Trophoblast cell (in vitro differentiated cells and primary cell): ENCODE measurements at places on chromosomes 7 and 10.
A peak's percentile ranks its signal among the peaks of the same experiment; 100 is the strongest.

DNA sequence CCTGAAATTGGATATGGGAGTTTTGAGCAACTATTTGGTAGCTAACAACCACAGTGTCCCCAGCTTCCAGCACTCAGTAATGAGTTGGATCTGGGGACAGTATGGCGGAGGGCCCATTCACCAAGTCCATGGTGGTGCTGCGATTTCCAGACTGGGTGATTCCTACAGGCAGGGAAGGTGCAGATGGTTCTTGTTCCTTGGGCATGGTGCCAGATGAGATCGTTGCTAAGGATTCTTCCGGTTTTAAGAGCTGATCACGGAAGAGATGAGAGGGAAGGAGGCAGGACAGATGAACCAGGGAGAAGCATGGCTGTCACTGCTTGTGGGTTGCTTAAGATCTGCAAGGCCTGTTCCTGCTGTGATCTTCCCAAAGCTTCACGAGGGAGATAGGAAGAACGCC is 380.3 kb downstream of the TCERG1L start:
- DNase-seq: no peak

DNA sequence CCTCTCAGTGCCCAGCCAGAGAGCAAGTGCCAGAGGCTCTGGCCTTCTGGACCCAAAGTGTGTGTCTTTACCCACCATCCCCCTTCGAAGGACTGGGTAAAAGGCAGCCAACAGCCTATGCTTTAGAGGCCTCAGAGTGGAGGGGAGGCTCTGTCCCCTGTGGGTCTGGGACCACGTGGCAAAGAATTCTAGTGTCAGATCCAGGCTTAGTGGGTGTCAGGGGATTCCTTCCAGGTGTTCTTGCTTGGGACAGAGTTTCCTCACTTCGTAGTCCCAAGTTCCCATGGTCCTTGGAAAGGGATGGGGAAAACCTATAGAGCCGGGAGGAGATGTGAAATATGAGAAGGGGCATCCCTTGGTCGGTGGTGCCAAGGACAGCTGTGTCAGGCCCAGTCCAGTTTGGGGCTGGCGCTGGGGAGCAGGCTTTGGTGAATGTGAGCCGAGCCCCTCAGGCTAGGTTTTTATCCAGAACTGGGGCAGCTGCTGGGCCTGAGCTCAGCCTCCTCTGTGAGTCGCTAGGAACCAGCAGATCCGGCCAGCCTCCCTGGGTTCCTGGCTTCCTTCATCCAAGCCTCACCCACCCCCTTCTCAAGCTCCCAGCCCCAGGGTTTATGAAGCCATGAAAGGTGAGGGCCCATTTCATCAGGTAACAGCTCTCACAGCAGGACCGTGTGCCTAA is 71.2 kb downstream of the C10orf105 start:
- no peak for DNase-seq

- DNase-seq: peak; percentile 57
Measured at GRCh38 chr10:116132780-116133399, 140.1 kb downstream of the GFRA1 start.

DNA sequence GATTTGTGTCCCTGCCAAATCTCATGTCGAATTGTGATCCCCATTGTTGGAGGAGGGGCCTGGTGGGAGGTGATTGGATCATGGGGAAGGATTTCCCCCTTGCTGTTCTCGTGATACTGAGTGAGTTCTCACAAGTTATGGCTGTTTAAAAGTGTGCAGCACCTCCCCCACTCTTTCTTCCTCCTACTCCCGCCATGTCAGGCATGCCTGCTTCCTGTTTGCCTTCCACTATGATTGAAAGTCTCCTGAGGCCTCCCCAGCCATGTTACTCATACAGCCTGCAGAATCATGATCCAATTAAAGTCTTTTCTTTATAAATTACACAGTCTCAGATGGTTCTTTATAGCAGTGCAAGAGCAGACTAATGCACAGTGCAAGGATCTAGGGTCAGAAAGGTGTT is 75.4 kb downstream of the CALD1 start:
- DNase-seq: no peak

GRCh38 chr7:129110258-129110981 is 34.1 kb upstream of the TSPAN33 start:
- no peak for DNase-seq
